ENCODE measurements at places on chromosomes 6 and 20.

DNA sequence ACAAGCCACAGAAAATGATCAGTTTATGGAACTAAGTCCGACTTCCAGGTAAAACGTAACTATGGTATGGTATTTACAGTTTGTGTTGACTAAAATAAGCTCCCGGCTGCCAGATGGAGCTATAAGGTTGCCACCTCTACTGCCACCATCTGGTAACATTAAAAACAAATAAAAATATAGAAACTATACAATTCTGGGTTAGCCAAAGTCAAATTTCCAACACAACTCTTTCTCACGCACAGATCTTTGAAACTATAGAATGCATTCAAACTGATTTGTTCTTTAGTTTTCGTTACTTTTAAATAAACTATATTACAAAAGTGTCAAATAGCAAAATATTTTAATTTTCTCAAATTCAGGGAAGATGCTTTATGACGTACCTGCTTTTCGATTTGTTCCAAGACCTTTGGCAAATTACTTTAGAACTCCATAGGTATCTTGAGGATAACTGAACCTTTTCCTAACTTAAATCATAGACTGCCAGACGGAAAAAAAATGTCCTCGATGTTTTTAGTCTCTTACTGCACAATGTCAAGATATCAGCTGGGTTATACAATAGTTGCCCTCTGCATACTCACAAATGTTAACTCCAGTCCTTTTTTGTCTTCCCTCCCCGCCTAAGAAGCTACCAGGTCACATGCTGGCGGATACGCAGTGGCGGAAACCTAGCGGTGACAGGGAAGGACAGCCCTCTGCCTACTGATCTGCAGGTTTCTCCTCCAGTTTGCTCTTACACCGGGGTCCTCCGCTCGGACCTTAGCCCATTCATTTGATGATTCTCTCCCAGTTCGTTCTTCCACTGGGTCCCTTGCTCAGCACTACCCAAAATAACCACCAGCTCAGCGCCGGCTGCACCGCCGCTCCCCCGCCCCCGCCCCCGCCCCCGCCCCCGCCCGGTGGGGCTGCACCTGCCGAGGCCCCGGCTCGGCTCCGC, 888 bp downstream of the SLC17A5 start:
- DNase-seq = peak; percentile 69
- H3K36me3 ChIP-seq = no peaks in the 10 kb centered on the region
- peaks cover 27% of the 10 kb centered on the region for H3K4me1 ChIP-seq
- H3K27ac ChIP-seq = peak overlapping the region; percentile 85

DNA sequence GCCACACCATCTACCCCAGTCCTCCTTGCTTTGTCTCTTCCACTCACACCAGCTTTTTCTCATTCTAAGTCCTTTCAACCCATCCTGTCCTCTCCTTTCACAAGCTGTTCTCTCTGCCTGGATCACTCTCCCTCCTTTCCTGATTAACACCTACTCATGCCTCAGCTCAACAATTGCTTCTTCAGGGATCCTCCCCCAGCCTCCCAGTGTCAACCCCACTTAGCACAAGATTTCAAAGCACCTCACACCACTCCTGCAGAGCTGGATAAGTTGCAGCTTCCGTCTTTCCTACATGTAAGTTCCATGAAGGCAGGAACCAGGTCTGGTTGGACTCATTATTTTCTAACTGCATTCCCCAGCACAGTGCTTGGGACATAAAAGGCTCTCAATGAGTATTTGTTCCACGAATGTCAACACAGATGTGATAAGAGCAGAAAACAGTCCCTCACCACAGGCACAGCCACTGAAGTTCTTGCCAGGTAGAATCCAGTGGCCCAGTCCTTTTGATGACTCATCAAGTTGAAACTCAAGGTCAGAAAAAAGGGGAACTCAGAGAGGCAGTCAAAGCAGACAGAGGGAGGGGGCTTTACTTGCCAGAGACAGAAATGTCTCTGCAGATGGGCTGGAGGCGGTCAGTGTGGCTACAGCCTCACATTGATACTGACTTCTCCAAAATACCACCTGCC, 193.4 kb upstream of the PRDM1 start:
- no peak for DNase-seq
- no peak overlapping the region for H3K27ac ChIP-seq
- H3K27me3 ChIP-seq = peaks cover 1% of the 10 kb centered on the region
- no peak overlapping the region for H3K4me3 ChIP-seq
- H3K36me3 ChIP-seq = no peaks in the 10 kb centered on the region

DNA sequence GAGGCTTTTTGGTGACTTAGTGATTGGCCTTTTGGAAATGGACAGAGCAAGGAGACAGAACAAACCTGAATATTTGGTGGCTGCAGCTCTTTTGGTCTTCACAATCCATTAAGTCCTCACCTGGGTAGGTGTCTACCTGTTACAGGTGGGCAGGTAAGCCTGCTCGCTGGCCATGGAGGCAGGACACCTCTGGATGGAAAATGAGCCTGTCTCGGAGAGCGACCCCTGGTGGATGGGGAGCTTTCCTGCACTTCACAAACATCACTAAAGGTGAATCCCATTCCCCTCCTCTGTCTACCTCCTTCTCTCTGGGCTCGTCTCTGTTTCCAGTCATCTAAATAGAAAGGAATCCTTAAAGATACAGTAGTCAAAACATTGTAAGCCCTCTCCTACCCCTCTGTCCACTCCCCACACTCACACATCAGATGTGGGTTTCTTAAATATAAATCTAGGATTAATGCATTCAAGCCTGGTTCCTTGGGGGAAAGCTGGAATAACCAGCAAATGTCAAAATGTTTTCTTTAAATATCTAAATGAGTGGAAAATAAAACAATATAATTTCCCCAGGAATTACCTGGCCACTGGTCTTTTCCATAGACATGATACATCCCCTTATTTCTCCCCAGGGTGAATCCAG, 304.9 kb downstream of the CDH26 start:
- no peaks in the 10 kb centered on the region for H3K27me3 ChIP-seq
- no peaks in the 10 kb centered on the region for H3K36me3 ChIP-seq
- no peak overlapping the region for H3K4me3 ChIP-seq
- peaks cover 30% of the 10 kb centered on the region for H3K4me1 ChIP-seq

DNA sequence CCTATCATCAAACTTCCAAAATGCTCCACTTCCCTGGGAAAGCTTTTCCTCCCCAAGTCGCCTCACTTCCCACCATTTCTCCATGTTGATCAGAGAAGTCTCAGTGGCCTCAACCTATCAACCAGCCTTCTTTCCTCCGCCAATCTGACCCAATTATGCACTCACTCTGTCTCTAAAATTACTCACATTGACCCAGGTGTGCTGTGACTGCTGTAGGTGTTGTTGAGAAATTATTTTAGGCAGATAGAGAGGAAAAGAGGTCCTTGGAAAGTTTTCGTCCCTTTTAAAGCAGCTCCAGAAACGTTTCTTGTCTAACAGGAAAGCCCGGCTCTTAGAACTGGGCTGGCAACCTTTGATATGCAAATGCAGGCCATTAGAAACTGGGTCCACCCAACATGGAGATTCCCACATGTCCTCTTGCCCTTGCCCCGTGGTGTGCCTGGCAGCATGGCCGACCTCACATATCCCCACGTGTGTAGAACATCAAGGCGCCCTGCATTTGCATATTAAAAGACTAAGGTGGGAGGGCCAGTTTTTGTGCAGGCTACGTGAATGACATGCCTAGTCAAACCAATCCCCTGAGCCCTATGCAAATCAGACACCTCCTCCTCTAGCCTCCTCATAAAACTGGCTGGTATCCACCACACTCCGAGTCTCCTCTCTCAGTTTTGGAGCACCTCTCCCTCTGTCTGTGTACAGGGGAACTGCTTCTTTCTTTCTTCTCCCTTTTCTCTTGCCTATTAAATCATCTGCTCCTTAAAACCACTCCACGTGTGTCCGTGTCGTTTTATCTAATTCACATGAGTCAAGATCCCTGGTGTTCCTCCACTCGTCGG, 12.9 kb downstream of the IPCEF1 start:
- no peaks in the 10 kb centered on the region for H3K27me3 ChIP-seq
- H3K4me1 ChIP-seq = no peaks in the 10 kb centered on the region
- H3K27ac ChIP-seq = no peak overlapping the region
- no peak for DNase-seq
- H3K36me3 ChIP-seq = peaks cover 2% of the 10 kb centered on the region
- H3K4me3 ChIP-seq = no peak overlapping the region

DNA sequence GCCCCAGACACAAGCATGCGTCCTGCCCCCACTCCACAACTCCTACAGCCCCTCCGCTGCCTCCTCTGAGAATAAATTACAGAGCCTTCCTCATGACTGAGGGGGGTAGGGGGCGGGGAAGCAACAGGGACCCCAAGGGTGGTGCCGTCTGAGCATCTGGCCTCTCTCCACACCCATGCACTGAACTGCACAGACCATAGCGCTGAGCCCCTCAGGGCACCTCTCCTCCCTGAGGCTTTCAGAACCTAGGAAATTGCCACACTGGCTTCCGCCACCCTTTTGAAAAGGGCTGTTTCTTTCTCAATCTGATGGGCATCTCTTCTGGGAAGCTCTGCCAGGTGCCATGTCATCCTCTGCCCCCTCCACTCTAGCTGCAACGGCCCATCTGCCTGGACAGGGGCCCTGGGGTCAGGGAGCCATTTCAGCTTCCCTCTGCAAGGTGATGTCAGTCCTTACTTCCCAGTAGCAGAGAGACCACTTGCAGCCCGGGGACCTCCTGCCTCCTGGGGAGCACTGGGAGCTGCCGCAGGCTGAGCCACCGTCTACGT, 2.5 kb downstream of the CST7 start:
- no peak for DNase-seq
- H3K36me3 ChIP-seq = peaks cover 6% of the 10 kb centered on the region
- H3K4me1 ChIP-seq = peaks cover 72% of the 10 kb centered on the region
- H3K27ac ChIP-seq = peak overlapping the region; percentile 81

DNA sequence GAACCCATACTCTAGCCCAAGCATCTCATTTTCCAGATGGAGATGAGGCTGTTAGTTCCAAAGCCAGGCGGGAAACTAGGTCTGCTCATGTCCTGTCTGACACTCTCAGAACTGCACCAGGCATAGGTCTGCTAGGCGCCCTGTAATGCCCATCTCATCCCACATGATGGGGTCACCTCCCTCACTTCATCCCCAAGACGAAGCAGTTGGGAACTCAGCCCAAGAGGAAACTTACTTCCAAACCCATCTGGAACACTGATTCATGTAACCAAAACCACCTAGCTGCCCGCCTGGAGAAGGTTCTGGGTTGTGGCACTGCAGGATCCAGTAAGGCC, 119.4 kb upstream of the PRND start:
- peaks cover 15% of the 10 kb centered on the region for H3K27me3 ChIP-seq
- no peak for DNase-seq
- no peaks in the 10 kb centered on the region for H3K4me1 ChIP-seq
- no peaks in the 10 kb centered on the region for H3K36me3 ChIP-seq
- no peak overlapping the region for H3K4me3 ChIP-seq

- no peaks in the 10 kb centered on the region for H3K36me3 ChIP-seq
- no peaks in the 10 kb centered on the region for H3K4me1 ChIP-seq
- no peak overlapping the region for H3K27ac ChIP-seq
- DNase-seq = no peak
Measured at GRCh38 chr6:20092071-20092566, 120.2 kb downstream of the MBOAT1 start.

DNA sequence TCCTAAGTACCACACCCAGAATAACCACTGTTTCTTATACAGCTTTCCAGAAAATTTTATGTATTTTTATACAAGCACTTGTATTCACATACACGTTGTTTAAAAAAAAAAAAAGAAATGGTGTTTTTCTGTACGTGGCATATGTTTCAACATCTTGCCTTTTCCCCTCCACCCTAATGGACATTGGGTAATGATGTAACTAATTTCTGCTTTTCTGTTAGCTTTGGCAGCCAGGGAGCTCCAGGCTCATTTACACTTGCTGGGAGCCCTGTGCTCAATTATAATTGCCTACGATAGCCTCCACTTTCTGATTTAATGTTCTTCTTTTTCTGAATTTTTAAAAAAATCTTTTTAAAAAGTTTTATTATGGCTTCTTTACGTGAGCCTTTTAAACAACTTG, 352.4 kb downstream of the UTRN start:
- DNase-seq = no peak
- no peak overlapping the region for H3K27ac ChIP-seq
- H3K36me3 ChIP-seq = no peaks in the 10 kb centered on the region
- no peak overlapping the region for H3K4me3 ChIP-seq
- no peaks in the 10 kb centered on the region for H3K27me3 ChIP-seq

DNA sequence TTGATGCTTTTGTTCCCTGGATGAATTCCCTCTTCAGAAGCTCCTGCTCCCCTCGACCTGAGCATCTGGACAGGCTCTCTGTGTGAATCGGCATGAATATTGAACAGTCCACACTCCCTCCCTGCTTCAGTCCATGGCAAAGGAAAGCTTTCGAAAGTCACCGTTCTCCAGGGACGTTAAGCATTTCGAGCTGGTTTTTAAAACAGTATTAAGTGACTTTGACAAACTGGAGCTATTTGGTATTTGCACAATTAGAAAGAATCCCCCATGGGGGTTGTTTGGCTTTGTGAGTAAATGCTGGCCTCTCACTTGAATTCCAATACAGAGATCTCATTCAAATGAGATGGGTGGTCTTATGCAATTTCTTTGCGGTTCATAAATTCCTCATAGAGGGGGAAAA, 85.3 kb upstream of the TIAM2 start:
- H3K27ac ChIP-seq = no peak overlapping the region
- no peaks in the 10 kb centered on the region for H3K27me3 ChIP-seq

- H3K27ac ChIP-seq = no peak overlapping the region
- DNase-seq = peak; percentile 38
- H3K4me1 ChIP-seq = peaks cover 25% of the 10 kb centered on the region
- H3K4me3 ChIP-seq = peak overlapping the region; percentile 66
Measured at GRCh38 chr6:34143884-34144580, 1.9 kb downstream of the GRM4 start.

DNA sequence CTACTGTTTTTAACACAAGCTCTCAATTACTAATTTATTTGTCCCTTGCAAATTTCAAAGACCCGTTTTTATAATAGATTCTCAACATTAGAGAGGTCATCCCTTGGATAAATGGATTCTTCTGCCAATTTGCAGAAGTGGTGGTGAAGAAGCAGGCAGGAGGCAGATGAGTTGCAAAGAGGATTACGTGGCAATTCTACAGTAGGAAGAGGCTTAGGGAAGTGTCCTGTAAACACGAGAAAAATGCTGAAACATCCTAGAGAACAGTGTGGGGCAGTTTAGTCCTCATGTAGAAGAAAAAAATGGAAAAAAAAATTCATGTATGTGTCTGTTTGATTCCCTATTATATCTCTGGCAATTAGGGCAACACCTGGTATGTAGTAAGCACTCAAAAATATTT, 87.6 kb downstream of the BMP2 start:
- DNase-seq = no peak
- no peak overlapping the region for H3K4me3 ChIP-seq
- peaks cover 1% of the 10 kb centered on the region for H3K27me3 ChIP-seq
- no peaks in the 10 kb centered on the region for H3K4me1 ChIP-seq
- H3K27ac ChIP-seq = no peak overlapping the region

GRCh38 chr6:23637296-23637695, 488.7 kb upstream of the NRSN1 start:
- no peak overlapping the region for H3K27ac ChIP-seq
- no peaks in the 10 kb centered on the region for H3K36me3 ChIP-seq
- H3K4me1 ChIP-seq = no peaks in the 10 kb centered on the region
- no peaks in the 10 kb centered on the region for H3K27me3 ChIP-seq

DNA sequence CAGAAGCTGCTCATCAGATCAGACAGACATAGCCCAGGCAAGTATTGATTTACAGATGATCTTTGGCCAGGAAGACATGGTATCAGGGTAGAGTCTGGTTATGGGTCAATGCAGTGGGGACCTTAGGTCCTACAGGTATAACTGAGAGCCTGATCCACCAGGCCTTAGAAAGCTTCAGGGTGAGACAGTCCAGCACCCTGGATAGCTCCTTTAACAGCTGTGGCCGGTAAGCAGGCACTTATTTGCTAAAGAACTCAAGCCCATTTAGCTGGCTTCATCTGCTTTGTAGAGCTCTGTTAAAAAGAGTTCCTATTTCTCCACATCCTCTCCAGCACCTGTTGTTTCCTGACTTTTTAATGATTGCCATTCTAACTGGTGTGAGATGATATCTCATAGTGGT, 39.6 kb downstream of the ESR1 start:
- no peaks in the 10 kb centered on the region for H3K36me3 ChIP-seq
- no peaks in the 10 kb centered on the region for H3K4me1 ChIP-seq
- no peak overlapping the region for H3K4me3 ChIP-seq
- DNase-seq = no peak

All from naive thymus-derived CD8-positive, alpha-beta T cell (primary cell).